Small intestine (tissue), 16 donors: ENCODE measurements at places on chromosomes 11 and 22.

DNA sequence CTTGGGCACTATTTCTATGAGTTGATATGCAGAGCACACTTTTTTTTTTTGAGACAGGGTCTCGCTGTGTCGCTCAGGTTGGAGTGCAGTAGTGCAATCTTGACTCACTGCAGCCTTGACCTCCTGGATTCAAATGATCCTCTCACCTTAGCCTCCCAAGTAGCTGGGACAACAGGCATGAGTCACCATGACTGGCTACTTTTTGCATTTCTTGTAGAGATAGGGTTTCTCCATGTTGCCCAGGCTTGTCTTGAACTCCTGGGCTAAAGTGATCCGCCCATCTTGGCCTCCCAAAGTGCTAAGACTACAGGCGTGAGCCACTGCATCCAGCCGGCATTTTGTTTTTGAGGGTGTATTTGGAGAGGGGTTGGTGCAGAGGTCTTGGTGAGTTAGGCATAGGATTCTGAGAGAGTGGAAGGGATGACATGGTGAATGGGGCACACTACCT is 29.9 kb upstream of the MTCH2 start:
- no peak for DNase-seq

GRCh38 chr11:64742889-64743590 is 902 bp downstream of the RASGRP2 start:
- DNase-seq = peak; percentile 53

DNA sequence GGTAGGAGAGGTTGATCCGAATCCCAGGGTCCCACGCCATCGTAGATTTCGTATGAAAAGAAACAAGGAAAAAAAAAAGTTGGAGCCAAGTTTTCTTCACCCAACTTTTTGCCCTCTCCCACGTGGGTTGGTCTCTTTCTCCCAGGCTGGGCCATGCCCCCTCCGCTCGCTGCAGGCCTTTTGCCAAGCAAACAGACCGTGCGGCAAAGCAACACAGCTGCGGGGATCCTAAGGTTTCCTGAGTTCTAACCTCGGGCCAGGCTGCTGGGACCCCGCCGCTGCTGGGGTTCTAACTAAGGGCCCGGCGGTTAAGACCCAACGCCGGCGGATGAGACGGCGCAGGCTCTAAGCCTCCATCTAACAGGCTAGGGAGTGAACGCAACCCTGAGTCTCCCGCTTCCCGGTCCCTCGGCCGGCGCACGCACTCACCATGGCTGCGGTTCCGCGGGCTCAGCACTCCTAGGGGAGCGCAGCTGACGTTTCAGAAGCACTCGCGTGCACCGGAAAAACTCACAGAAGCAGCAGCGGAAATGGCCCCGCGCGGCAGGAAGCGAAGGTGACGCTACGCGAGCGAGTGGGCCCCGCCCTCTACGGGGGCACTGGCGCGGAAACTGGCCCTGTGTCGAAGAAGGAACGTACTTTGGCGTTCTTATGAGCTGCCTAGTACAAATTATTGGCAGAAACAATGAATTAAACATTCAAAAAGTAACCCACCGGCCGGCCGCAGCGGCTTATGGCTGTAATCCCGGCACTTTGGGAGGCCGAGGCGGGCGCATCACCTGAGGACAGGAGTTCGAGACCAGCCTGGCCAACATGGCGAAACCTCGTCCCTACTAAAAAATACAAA is at the start of gene SNU13:
Gene SNU13, minus strand, starts transcription at position 503 of the 847 bp plus-strand sequence. Its CDS starts 71 bp downstream, at position 432.
- peak; percentile 96 for DNase-seq

GRCh38 chr11:33933602-33934001 is 41.7 kb upstream of the LMO2 start:
- no peak for DNase-seq

- no peak for DNase-seq
Observed at GRCh38 chr11:75780888-75781287, 12.3 kb downstream of the DGAT2 start.

DNA sequence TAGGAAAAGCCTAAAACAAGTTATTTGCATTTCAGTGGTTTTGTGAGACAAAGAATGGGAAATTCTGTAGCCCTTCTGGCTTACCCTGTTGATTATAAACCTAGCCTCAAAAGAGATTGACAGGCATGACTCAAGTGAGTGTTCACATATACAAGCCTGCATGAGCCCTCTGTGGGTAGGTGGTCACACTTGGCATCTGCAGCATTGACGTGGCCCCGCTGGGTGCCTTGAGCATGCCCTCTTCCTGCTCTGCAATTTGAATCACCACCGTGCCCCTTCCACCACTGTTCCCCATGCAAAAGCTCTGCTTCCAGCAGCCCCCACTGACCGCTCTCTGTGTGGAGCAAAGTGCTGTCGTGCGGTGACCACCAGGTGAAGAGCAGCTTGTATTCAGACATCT is 21.0 kb upstream of the ADSL start:
- DNase-seq = no peak

DNA sequence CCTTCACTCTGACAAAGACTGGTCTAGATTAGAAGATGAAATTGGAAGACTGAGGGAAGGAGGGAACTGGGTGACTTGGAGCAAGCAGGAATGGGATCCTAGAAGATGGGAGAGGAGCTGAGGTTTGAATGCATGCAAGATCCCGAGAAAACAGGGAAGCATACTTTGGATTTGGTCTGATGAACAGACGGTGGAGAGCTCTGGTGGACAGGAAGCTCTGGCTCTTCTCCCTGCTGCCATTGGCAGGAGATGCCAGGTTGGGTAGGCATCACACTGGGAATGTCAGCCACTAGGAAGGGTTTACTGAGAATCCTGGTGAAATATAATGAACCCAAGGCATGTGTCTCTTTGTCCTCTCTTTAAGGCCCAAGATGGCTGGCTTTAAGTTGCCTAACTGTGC is 16.5 kb downstream of the NAV2 start:
- DNase-seq = no peak

GRCh38 chr22:39392341-39392948 is 7.1 kb upstream of the TAB1 start:
- no peak for DNase-seq

- peak; percentile 88 for DNase-seq
Observed at GRCh38 chr22:34105461-34106062, 185.3 kb upstream of the LARGE1 start.

DNA sequence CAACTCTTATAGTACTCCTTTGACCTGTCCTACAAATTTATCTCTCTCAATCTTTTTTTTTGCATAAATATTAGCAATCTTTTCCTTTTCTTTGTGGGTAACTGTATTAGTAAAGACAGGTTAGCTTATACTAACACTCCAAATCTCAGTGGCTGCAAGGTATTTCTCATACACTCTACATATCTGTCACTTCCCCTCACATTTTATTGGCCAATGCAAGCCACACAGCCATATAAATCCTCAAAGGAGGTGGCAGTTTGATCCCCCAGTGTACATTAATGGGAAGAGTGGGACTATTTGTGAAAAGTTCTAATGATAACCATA is 42.6 kb upstream of the EED start:
- no peak for DNase-seq

- peak; percentile 66 for DNase-seq
Observed at GRCh38 chr11:2222451-2222850, 47.9 kb downstream of the ASCL2 start.

DNA sequence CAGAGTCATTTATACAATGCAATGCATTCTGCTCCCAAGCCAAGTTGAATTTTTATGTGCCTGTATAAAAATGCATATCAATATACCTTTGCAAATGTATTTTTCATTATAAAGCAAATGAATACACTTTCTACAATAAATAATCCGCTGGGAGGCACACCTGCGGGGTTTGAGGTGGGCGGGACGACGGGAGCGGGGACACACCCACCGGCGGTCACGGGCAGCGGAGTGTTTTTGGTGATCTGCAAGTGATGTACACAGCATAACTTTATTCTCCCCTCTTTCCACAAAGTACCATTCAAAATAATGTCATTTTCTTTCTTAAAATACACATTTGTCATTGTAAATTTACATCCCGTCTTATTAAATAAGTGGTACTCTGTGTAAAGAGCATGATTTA is 54.1 kb downstream of the BRD1 start:
- DNase-seq = no peak

DNA sequence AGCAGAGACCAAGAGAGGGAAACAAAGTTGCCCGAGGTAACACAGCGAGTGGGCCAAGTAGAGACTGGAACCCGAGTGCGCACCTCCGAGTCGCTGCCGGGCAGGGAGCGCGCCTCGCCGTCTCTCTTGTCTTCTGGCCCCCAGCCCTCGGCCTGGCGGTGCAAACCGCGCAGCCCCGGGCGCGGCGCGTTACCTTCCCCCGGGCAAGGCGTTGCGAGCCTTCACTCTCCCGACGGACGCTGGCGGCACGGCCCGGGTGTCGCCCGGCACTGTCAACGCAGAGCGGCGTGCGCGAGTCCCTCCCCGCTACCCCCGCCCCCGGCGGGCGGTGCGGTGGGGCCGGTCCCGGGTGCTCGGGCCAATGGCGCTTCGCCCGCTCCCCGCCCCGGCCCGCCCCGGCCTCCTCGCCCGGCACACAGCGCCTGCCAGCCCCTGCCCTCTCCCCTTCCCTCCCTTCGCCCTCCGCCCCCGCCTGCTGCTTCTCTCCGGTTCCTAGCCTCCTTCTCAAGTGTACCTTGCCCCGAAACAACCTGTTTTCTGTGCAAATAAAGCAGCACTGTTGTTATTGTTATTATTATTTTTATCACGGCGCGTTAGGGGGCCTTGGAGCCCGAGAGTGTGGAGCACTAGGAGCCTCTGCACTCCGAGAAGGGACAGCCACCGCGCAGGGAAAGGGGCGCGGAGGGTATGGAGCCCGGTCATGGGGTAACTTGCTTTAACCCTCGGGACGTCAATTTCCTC is at the start of gene SYTL2:
Gene SYTL2, minus strand, starts transcription at position 271 of the 741 bp plus-strand sequence. CDS start 53,416 bp downstream, outside the sequence.
- peak; percentile 87 for DNase-seq

DNA sequence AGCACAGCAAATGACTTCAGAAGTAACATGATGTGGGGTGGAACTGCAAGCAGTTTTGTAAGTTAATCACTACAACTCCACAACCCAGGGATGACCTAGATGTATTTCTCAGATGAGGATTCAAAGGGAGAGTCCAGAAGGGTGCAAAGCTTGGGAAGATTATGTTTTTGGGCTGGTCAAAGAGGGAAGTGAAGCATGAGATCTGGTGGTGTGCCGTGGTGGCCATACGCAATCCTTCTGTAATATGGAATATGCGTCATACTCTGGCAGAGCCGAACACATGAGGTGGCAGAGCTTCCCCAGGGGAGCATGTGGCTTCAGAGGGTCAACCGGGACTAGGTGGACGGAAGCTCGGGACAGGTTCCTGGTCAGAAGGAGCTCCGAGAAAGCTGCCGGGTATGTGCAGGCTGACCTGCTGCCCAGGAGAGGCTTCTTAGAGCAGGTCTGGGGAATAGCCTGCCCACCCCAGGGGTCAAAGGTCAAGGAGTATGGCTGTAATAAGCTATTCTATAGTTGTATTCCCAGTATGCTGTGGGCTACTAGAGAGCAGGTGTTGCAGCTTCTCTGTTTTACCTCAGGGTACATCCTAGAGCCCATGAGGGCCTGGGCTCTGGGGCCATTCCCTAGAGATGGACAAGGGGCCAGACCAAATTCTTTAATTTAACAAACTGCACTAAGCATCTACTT is 70.1 kb upstream of the PHOX2A start:
- no peak for DNase-seq

DNA sequence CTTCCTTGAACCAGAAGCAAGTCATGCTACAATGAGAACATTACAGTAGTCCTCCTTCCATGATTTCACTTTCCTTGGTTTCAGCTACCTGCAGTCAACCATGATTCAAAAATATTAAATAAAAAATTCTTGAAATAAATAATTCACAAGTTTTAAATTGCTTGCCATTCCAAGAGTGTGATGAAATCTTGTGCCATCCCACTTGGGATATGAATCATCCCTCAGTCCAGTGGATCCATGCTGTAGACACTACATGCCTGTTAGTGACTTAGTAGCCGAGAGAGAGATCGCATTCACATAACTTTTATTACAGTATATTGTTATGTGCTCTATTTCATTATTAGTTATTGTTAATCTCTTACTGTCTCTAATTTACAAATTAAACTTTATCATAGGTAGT is 6.0 kb downstream of the HOATZ start:
- DNase-seq = no peak

- DNase-seq = no peak
Observed at GRCh38 chr11:44505581-44506054, 59.8 kb upstream of the CD82 start.

DNA sequence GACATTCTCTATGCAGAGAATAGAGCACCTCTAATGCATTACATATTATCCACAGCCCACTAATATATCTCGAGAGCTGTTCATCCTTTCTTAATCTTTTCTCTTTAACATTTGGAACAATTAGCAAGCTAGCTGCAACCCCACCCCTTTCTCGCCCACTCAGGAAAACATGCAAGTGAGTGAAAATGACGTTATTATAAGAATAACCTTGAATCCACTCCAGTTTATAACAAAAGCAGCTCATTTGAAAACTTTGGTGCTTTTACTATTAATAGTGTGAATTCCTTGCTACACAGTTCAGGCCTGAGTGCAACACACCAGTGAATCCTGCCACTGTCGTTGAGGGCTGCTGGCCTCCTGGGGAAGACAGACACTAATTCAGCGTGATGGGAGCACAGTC is 63.3 kb upstream of the BMAL1 start:
- DNase-seq = no peak

DNA sequence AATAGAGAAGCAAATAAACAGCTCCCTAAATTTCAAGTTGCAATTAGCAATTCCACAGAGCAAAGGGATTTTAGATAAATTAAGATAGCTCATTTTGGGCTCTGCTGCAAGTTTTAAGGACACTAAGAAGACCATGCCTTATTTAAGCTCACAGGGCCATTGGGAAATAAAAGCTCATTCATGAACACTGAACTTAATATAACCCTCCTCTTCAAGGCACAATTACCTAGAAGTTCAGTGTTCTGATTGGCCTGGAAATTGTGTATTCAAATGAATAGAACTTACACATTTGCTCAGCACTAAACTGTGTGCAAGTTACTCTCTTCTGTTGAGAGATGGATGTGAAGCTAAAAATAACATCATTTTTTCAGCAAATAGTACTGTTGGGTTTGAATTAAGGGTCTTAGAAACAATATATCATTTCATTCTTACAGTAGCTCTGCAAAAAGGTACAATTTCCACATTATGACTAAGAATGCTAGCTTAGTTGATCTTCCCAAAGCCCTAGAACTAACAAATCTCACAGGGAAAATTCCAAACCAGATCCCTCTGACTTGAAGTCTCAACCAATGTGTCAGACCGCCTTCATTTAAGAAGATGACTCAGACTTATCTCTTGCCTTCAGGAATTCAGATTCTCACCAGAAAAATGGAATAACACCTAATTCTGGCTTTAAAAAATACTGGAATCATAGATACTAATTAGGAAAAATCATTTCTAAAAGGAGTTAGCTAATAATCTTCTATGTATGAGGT is 87.4 kb upstream of the LRRC55 start:
- no peak for DNase-seq

- no peak for DNase-seq
Observed at GRCh38 chr22:44586999-44587736, 89.1 kb upstream of the RTL6 start.

GRCh38 chr22:40720538-40721256 is 41.4 kb downstream of the MCHR1 start:
- no peak for DNase-seq

DNA sequence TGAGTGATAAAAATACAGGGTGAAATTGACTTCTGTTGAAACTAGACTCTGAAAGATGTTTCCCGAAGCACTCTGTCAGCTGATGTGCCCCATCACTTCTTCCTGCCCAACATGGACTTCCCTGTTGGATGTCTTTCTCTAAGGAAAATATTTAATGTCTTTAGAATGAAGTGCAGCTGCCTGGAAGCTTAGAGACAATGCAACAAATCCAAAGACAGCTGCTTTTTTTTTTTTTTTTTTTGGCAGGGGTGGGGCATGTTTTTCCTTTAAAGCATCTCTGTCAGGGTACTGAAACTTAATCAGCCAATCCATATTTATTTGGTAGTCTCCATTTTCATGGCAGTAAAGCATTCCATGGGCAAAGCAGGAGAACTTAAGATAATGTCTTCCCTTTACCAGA is 5.9 kb downstream of the JAM3 start:
- no peak for DNase-seq

GRCh38 chr11:72989727-72990126 is 152.4 kb downstream of the FCHSD2 start:
- no peak for DNase-seq
